Type B pancreatic cell (in vitro differentiated cells): ENCODE measurements at places on chromosomes 2 and 18. TPM values are rescaled to one million over a fixed set of nuclear protein-coding genes. Genes with fewer than 3 reads are reported as not detected.

DNA sequence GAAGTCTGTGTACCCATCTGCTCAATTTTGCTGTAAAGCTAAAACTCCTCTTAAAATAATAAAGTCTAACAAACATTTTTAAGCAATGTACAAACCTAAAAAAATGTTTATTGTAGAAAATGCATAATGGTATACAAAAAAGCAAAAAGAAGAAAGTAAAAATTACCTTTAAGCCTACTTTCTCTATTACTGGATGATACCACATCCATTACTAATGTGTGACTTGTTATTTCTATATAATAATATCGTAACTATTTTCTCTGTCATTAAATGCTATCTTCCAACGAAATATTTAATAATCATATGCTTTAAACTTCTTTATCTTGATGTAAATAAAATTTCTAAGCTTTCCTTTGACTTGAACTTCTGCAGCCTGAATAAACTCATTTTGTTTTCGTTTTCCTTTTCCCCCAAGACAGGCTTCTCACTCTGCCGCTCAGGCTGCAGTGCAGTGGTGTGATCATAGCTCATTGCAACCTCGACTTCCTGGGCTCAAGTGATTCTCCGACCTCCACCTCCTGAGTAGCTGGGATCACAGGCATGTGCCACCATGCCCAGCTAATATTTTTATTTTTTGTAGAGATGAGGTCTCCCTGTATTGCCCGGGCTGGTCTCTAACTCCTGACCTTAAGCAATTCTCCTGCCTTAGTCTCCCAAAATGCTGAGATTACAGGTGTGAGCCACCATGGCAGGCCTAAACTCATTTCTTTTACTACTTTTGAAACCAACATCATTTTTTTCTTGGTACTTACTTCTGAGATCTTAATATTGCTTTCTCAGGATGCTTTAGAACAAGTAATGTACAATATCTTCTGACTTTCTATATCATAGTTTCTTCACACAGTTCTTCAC is 18.1 kb upstream of the DNAH7 start:
- no peak for DNase-seq

DNA sequence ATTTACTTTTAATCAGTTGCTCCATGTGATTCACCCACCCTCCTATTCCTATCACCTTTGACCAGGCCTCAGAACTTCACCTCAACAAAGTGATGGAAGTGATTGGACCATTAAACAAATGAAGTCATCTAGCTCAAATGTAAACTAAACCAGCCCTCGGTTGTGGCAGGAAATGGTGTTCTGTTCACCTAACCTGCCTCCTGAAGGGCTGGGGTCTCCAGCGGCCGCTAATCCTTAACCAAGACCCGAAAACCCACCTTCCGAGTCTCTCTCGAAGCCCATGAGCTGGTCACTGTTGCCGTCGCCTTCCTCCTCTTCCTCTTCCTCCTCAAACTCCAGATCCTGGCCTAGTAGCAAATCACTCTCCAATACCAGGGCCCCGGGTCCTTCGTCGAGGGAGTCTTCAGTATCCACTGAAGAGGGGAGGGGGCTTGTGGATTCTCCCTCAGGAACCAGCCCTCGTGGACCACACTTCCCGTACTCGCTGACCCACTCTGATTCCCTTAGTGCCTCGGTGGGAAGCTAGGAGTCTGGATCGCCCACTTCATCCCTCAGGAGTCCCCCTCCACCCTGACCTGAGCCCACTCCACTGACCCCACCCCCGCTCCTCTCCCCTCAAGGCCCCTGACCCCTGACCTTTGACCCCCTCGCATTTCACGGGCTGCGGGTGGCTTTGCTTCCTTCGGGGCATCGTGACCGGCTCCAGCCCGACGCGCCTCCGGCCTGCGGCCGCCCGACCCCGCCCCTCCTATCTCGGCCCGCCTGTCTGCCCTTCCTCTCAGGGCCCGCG is 503 bp downstream of the ZNF513 start:
- DNase-seq, result no peak

DNA sequence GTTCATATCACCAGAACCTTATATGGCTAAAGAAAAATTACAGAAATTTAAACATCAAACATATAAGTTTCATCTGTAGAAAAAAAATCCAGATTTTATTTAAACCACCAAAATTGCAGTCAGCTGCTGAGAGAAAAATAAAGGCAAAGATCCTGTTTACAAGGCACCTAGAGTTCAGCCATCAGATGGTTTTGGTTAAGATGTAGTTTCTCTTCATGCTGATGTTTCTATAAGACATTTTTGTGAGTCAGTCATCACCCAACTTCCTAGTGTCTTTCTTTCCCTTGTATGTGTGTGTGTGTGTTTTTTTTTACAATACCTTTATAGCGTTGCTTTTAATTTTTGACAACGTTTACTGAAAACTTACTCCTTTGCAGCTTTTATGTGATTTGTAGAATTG is 26.1 kb upstream of the MMADHC start:
- DNase-seq, result no peak

- no peak for DNase-seq
These were observed 135.7 kb upstream of the NDUFV2 start for GRCh38 chr18:8966821-8967220.

The RAB27B gene
- 9.3 and 9.4 TPM in 2 replicates for total RNA-seq

The VWC2L gene
- total RNA-seq, result 0.17 and 0.31 TPM in 2 replicates

- no peak for DNase-seq
These were observed 88.8 kb upstream of the ASB18 start for GRCh38 chr2:236352761-236353593.

The RGPD3 gene
- 0.07 and 0.17 TPM in 2 replicates for total RNA-seq

The LNPK gene
- total RNA-seq, result 26.4 and 33.7 TPM in 2 replicates

- no peak for DNase-seq
These were observed 35.7 kb upstream of the KYNU start for GRCh38 chr2:142841788-142842187.

DNA sequence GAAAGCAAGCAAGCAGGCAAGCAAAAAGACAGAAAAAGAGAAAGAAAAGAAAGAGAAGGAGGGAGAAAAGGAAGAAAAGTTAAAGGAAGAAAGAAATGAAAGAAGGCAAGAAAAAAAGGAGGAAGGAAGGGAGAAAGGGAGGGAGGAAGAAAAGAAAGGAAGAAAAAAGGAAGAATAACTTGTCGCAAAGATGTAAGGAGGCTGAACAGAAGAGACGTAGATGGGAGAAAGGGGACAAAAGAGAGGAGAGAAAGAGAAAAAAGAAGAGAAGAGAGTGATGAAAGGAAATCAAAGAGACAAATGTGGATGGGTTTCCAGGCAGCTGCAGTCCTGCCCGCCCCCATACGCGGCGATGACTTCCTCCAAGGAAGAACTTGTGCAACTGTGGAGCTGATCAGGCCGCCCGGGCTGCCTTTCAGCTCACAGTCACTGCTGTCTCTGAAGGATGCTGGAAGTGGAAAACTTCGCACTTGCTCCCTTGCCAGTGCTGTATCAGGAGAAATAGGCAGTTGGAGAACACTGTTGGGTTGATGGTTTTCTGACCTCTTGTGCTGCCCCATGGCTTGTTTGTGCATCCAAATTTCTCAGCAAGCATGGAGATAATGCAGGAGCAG is 52.9 kb downstream of the TRIB2 start:
- no peak for DNase-seq

DNA sequence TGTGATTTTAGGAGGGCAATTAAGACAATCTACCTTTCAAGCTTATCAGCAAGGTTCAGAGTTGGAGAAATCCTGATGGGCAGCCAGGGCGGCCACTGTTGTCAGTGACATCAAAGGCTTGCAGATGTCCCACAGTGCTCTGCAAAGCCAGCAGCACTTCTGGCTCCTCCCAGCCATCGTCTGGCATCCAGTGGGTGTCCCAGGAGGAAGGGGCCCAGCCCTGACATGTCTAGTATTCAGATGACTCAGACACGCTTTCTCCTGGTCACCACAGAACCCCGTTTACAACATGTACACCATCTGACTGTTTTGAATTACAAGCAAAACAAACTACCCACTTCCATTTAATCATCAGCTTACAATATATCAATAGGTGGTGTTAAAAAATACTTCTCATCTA is 61.4 kb downstream of the CYRIA start:
- no peak for DNase-seq

GRCh38 chr18:68263481-68263880 is 451.4 kb downstream of the TMX3 start:
- no peak for DNase-seq

- DNase-seq, result peak; percentile 60
These were observed 43.2 kb downstream of the TMEM18 start for GRCh38 chr2:634041-634440.

The ALPG gene
- total RNA-seq, result 0.14 and 0.88 TPM in 2 replicates

The MREG gene
- 15.7 and 21.2 TPM in 2 replicates for total RNA-seq

DNA sequence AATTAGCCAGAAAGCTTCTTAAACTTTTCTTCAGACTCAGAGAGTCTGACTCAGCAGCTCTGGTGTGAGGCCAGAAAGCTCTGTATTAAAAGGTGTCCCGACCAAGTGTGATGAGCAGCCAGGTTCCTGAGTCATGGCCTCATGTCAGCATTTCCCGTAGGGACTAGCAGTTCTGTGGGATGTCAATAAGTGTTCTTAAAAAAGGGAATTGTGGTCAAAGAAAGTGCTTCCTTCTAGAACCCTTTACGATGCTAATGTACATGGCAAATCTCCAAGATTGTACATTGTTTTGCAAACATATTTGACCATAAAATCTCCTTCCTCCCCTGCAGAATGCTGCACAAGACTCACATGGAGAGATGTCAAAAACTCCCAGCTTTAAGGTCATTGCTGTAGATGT is 80.1 kb downstream of the PLA2R1 start:
- no peak for DNase-seq

- no peak for DNase-seq
These were observed 46.6 kb upstream of the FRZB start for GRCh38 chr2:182913064-182913463.
